ENCODE measurements at places on chromosomes 3 and 15. TPM values are rescaled to one million over a fixed set of nuclear protein-coding genes. Genes with fewer than 3 reads are reported as not detected.
A peak's percentile ranks its signal among the peaks of the same experiment; 100 is the strongest.

Gene TIMMDC1
- 61.0 TPM for total RNA-seq

Gene SELENOK
- 33.2 TPM for total RNA-seq

DNA sequence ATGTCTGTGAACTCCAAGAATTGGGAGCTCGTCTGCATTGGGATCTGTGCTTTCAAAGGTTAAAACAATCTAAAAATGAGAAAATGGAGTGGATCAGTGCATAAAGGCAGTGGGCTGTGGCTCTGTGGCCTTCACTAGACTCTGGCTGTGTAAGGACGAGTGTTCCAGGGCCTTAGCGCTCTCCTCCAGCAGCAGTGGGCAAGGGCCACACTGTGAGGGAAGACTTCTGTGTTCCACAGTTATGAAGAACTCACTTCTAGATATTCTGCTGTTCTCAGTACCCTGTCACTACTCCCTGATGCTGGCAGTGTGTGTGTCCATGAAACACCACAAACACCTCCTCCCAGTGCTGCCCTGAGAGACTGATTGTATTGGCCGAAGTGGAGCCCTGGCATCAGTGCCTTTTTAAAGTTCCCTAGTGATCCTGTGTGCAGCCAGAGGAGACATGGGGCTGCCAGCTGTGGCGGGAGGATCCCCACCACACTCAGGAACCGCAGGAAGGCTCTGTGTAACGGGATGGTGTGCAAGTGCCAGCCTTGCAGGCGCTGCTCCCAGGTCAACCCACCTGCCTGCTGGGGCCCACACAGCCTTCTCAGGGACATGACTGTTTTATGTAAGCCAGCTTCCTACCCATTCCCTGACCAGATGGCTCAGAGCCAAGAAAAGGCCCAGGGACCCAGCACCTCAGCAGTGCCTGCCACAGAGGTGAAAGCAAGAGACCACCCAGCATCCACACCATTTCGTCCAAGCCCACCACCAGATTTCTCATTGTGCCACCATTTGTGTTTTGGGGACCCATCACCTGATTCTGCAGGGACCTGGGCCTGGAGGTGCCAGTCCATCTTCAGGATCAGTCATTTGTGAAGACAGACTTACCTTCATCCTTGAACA lies 40.4 kb downstream of the ABTB1 start:
- no peak for DNase-seq

Gene ITIH4
- total RNA-seq = not detected

Gene CLDN16
- total RNA-seq = not detected

GRCh38 chr3:150239766-150240165 lies 168.3 kb upstream of the TSC22D2 start:
- DNase-seq = no peak

Gene ISLR2
- not detected for total RNA-seq

Gene LTF
- 1.1 TPM for total RNA-seq

- DNase-seq = no peak
These were observed at the start of gene SYNPR for GRCh38 chr3:63278171-63279004. Gene SYNPR, plus strand, starts transcription at chr3:63278308.

Gene CPNE9
- not detected for total RNA-seq

DNA sequence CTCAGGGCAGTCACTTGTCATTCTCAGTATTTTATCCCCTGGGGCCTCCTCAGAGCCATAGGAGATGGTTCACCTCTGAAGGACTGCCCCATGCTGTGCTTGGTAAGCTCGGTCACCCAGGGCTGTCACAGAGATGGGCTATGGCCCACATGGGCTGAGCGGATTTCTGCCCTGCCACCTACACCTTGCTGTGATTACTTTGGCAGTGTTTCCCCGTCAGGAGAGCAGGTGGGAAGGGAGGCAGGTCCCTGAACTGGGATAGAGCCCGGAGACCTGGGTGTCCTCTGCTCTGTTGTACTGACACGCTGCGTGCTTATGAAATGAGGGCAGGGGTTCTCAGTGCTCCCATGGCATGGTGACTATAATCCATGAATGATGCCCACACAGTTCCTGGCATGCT lies 48.9 kb downstream of the APBA2 start:
- no peak for DNase-seq

DNA sequence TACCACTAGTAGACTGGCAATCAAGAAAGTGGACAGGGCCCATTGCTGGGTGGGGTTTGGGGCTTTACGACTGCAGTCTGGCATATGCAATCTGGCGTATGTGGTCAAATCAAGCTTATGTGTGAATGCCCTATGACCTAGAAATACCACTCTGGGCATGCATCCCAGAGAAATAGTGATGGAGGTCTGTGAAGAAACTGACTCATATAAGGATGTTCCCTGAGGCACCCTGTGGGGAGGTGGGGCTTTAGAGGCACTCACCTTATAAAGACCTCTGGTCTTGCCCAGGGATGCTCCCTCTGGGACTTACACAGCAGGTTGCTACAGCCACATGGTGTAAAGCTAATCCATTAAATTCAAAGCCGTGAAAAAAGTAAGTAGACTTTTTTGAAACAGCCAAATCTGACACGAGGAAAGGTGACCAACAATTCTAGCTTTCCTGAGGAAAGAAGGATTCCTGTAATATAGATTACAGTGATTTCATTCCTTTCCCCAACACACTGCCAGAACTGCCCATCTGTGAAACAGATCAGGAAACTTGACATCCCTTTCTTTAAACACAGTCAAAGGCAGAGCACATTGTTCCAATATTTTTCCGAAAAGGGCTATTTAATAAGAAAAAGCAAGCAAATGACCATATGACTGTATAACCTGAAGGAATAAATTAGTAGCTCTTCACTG lies 13.6 kb downstream of the RARRES1 start:
- peak; percentile 16 for DNase-seq

GRCh38 chr3:30443756-30444673 lies 162.4 kb upstream of the TGFBR2 start:
- DNase-seq = no peak

- no peak for DNase-seq
These were observed 28.2 kb downstream of the POC1A start for GRCh38 chr3:52126036-52126435.

DNA sequence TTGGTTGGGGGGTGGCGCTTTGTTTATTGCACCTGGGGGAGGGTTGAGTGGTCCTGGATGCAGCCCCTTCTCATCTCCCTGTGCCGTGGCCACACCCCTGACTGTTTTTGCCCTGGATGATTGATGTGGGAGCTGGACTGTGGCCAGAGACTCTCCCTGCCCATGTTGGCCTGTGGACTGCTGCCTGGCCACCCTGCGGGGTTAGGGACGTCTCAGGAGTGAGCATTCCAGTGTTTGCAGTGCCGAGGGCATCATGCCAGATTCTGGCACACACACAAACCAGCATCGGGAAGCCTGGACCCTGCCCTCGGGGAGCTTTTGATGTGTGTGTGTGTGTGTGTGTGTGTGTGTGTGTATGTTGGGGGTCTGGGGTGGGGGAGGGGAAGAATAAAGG lies 15.8 kb downstream of the APBA2 start:
- no peak for DNase-seq

Gene MESP1
- total RNA-seq = 0.71 TPM

Gene C3orf62
- total RNA-seq = 3.8 TPM

Gene RBM5
- total RNA-seq = 33.5 TPM

- DNase-seq = no peak
These were observed 4.7 kb upstream of the GNB4 start for GRCh38 chr3:179455954-179456353.

DNA sequence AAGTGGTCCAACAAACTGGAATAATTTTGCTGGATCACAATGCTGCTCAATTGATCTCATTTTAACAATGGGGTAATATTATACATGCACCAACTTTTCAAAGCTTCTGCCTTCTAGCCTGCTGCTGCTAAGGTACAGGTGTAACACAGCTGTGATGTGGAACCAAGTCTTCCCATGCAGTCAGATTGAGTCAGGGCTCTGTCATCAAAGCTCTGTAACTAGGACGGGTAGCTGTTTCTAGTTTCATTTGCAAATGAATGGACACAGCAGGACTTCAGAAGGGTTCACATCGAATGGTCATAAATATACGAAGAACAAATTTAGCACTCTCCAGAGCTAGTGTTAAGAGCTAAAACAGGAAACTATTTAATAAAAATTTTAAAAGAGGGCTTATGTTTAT lies 189.2 kb downstream of the USP13 start:
- DNase-seq = no peak

DNA sequence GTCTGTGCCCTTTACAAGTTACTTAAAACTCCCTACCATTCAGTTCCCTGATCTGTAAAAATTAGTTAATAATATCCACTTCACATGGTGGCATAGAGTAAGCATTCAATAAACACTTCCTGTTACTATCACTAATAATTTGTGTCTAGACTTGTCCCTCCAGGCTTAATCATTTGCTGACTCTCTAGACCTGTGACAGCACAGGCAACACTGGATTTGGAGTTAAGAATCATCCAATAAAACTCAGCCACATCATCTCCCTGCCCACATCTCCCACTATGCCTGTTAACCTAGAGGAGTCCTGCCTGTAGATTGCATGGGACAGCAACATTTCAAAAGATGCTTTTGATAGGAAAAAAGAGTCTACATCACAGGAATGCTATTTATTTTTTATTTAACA lies 564.6 kb downstream of the MFSD1 start:
- DNase-seq = no peak

DNA sequence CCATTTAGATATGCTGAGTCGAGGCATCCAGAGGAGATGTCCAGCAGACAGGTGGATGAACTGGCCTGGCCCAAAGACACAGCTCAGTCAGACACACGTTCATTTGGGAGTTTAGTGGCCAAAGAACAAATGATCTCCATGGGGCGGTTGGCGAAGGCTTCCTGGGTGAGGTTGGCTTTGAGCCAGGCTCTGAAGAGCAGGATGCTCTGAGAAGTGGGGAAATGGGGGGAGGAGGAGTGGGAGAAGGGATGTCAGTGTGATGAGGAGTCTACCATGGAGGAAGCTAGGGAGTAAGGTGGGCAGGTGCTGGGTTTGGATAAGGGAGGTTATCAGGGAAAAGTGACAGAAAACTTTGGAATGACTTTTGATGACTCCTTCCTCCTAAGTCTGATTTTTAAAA lies 47.5 kb upstream of the VILL start:
- no peak for DNase-seq

Gene GREM1
- total RNA-seq = not detected

- DNase-seq = no peak
These were observed 16.6 kb downstream of the BTLA start for GRCh38 chr3:112482675-112483074.

Gene RARB
- total RNA-seq = not detected

- DNase-seq = peak; percentile 5
These were observed 153.7 kb upstream of the KCNMB2 start for GRCh38 chr3:178382449-178383061.

DNA sequence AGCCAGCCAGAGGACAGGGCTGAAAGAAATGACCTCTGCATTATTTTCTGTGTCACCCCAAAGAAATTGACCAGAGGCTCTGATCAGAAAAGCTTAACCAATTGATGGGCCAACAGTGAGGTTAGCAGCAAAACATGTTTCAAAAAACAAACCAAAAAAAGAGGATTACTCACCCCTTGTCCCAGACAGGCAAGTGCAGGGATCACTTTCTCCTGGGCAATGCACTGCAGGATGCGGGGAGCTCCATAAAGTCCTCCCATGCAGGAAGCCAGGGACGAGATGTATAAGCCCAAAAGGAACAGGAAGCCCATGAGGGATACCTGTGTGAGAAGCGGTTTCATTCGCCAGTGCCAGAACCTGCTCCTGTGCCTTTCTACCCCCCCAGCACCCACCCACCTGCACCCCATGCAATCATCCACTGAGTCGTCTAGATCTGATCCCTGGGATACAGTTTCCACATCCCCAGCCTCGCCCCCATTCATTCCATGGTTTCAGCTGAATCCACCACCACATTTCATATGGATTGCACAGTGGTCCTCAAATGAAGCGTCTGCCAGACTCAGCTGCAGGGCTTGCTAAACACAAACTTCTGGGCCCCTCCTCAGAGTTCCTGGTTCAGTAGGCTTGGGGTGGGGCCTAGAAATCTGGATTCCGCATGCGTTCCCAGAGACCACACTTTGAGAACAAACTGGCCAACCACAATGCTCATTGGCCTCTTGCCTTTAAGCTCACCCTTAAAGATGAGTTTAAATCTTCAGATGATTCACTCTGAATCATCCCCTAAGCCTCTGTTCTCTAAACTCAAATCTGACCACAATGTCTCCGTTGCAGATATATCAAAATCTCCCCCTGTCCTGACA lies 54.4 kb upstream of the HEG1 start:
- DNase-seq = no peak

GRCh38 chr3:71022551-71023335 lies 560.8 kb downstream of the FOXP1 start:
- peak; percentile 40 for DNase-seq

DNA sequence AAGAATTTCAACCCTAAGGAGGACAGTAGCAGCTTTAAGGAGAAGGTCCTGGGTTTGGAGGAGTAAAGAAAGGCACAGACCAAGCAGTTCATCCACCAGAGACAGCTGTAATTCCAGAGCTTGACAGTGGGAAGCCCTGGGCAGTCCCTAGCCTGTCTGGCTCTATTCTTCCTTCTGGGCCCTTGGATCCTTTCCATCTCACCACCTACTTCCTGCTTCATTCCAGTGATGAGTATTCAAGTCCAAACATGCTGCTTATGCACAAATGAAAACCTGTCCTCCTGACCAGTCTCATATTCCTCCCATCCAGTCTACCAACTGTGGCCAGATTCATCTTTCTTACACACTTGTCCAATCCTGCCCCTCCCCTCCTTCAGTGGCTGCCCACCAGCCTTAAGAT lies 171.4 kb downstream of the CNTN3 start:
- DNase-seq = no peak

Gene MUC20
- total RNA-seq = 52.3 TPM

Gene LRTM1
- not detected for total RNA-seq

Gene TIGIT
- not detected for total RNA-seq

Gene LRRIQ4
- not detected for total RNA-seq

Gene TMIE
- 0.18 TPM for total RNA-seq

Gene FBN1
- total RNA-seq = 0.61 TPM

Measured in HT-29 (cell line).